ENCODE measurements at places on chromosomes 13 and 19. TPM values are rescaled to one million over a fixed set of nuclear protein-coding genes. Genes with fewer than 3 reads are reported as not detected.
A peak's percentile ranks its signal among the peaks of the same experiment; 100 is the strongest.

Gene ZNF667
- total RNA-seq, result 6.2 TPM

Gene DIAPH3
- 23.0 TPM for total RNA-seq

Gene CCDC70
- total RNA-seq, result 0.45 TPM

Gene ZNF98
- total RNA-seq, result not detected

Gene EMP3
- 191 TPM for total RNA-seq

Gene FCAR
- not detected for total RNA-seq

GRCh38 chr13:110023729-110024644, 237.6 kb upstream of the IRS2 start:
- peaks cover 4% of the 10 kb centered on the region for H3K27me3 ChIP-seq
- H3K36me3 ChIP-seq, result no peaks in the 10 kb centered on the region
- no peaks in the 10 kb centered on the region for H3K4me1 ChIP-seq
- H3K4me3 ChIP-seq, result no peak overlapping the region
- DNase-seq, result no peak

DNA sequence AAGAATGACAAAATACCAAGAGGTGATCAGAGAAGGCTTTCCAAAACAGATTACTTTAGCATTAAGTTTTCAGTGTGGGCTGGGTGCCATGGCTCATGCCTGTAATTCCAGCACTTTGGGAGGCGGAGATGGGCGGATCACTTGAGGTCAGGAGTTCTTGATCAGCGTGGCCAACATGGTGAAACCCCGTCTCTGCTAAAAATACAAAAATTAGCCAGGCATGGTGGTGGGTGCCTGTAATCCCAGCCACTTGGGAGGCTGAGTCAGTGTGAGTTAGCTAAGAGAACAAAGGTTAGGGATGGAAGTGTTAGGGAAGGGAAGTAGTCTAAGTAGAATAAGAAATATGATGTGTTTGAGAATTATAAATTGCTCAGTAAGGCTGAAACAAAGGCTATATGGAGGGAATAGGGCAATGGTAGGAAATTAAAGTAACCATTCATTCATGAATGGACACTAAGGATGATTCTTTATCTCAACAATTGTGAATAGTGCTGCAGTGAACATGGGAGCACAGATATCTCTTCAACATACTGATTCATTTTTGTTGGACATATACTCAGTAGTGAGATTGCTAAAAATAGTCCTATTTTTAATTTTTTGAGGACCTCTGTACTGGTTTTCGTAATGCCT, 3.9 kb upstream of the RCBTB2 start:
- no peaks in the 10 kb centered on the region for H3K27me3 ChIP-seq
- peaks cover 6% of the 10 kb centered on the region for H3K4me1 ChIP-seq
- H3K36me3 ChIP-seq, result no peaks in the 10 kb centered on the region
- no peak overlapping the region for H3K27ac ChIP-seq
- DNase-seq, result no peak

DNA sequence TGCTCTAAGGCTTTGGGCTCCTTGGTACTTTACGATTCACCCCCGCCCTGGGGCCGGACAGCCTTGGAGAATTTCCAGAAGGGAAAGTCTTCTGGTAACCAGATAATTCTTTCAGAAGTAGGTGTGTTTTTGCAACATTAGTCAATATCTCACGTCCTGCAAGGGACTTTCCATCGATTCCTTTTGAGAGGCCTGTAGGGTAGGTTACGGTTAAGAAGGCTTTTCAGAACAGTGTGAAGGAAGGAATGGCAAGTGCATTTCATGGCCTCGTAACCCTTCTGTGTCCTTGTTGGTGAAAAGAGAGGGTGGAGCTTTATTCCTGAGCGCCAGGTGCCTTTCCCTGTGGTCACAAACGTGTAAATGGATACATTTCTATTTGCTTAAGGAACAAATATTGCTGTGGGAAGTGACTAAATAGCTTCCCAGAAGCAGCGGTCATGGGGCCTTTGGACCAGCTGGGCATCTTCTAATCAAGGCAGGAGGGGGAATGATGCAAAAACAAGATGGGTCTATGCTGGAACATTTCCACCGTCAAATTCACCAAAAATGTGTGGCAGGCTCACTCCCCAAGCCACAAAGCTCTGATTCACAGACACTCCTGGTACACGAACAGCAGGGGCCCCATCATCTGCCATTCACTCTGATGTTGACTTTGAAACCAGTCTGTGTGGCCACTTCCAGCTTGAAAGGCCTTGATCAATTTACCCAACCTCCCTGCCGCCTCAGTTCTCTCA, 99.2 kb downstream of the ANKRD10 start:
- no peaks in the 10 kb centered on the region for H3K36me3 ChIP-seq
- H3K27ac ChIP-seq, result no peak overlapping the region
- peaks cover 25% of the 10 kb centered on the region for H3K27me3 ChIP-seq
- no peak overlapping the region for H3K4me3 ChIP-seq
- no peak for DNase-seq

GRCh38 chr19:2970201-2970835, 7.0 kb upstream of the TLE6 start:
- no peak overlapping the region for H3K4me3 ChIP-seq
- H3K4me1 ChIP-seq, result peaks cover 5% of the 10 kb centered on the region
- no peak overlapping the region for H3K27ac ChIP-seq
- H3K27me3 ChIP-seq, result peaks cover 5% of the 10 kb centered on the region
- DNase-seq, result no peak
- H3K36me3 ChIP-seq, result no peaks in the 10 kb centered on the region

DNA sequence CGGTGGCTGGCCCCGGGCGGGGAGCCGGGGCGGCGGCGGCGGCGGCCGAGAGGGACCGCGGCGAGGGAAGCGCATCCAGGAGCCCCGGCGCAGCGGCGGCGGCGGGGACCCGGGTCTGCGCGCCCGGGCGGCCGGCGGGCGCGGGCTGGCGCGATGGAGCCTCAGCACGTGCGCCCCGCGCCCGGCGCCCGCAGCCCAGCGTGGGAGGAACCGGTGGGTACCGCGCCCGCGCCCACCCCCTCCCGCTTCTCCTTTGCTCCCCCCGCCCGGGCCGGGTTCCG, 7.8 kb upstream of the DGKH start:
- H3K4me3 ChIP-seq, result peak overlapping the region; percentile 86
- no peak overlapping the region for H3K27ac ChIP-seq
- DNase-seq, result no peak
- H3K4me1 ChIP-seq, result peaks cover 26% of the 10 kb centered on the region
- H3K27me3 ChIP-seq, result peaks cover 2% of the 10 kb centered on the region
- peaks cover 7% of the 10 kb centered on the region for H3K36me3 ChIP-seq

- no peak overlapping the region for H3K27ac ChIP-seq
These were observed 3.0 kb upstream of the UPF1 start for GRCh38 chr19:18828786-18829185.

- H3K4me3 ChIP-seq, result no peak overlapping the region
- no peaks in the 10 kb centered on the region for H3K36me3 ChIP-seq
- no peak overlapping the region for H3K27ac ChIP-seq
- peaks cover 7% of the 10 kb centered on the region for H3K27me3 ChIP-seq
- H3K4me1 ChIP-seq, result no peaks in the 10 kb centered on the region
These were observed 72.2 kb downstream of the KCTD15 start for GRCh38 chr19:33868788-33869412.

- no peak overlapping the region for H3K27ac ChIP-seq
- no peak for DNase-seq
- H3K4me3 ChIP-seq, result no peak overlapping the region
- peaks cover 2% of the 10 kb centered on the region for H3K4me1 ChIP-seq
- H3K27me3 ChIP-seq, result no peaks in the 10 kb centered on the region
These were observed 24.8 kb downstream of the SIAH3 start for GRCh38 chr13:45826731-45827130.

- peaks cover 18% of the 10 kb centered on the region for H3K36me3 ChIP-seq
- peaks cover 26% of the 10 kb centered on the region for H3K4me1 ChIP-seq
- peak; percentile 60 for DNase-seq
- peak overlapping the region; percentile 86 for H3K4me3 ChIP-seq
- H3K27me3 ChIP-seq, result no peaks in the 10 kb centered on the region
These were observed 813 bp downstream of the ZNF296 start for GRCh38 chr19:45075301-45076028.

- H3K4me3 ChIP-seq, result no peak overlapping the region
- H3K27ac ChIP-seq, result no peak overlapping the region
- no peaks in the 10 kb centered on the region for H3K36me3 ChIP-seq
- DNase-seq, result no peak
These were observed 59.0 kb downstream of the GSX1 start for GRCh38 chr13:27851096-27851850.

DNA sequence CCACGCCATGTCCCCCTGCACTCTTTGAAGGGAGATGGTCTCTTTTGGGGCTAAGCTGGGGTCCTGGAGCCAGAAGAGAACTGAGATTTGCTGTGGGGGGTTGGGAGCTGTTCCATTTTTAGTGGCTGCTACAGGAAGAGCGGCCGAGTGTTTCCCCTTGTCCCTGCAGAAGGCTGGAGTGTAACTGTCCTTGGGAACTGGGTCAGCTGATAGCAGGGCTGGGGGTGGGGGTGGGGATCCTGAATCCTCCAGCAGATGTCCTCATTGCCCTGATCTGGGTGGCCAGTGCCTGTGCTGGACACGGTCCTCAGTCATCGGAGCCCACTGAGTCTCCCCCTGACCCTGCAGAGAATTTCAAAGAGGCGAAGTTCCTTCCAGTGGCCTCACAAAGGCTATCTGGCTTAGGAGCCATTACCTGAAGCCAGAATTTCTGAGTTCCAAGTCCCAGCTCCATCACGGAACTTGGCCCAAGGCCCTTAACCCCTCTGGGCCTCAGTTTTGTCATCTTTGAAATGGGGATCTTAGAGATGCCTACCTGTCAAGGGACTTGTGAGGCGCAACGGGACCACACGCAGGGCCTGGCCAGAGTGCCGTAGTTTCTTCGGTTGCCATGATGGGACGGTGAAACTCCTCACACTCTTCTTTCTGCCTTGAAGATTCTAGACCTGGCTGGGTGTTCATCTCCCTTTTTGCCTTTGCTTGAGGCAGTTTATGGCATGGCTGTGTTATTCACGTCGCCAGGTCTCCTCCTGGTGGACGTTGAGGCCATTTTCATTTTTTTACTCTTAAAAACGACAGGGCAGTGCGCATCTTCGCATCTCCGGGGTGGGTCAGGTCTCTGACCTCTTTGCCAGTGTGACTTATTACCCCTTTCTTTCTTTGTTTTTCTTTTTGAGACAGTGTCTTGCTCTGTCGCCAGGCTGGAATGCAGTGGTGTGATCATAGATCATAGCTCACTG, 51.9 kb downstream of the DNM2 start:
- H3K4me3 ChIP-seq, result no peak overlapping the region
- H3K27me3 ChIP-seq, result no peaks in the 10 kb centered on the region
- peak overlapping the region; percentile 57 for H3K27ac ChIP-seq
- peak; percentile 35 for DNase-seq
- peaks cover 15% of the 10 kb centered on the region for H3K4me1 ChIP-seq
